ENCODE measurements at places on chromosomes 2 and 18.

GRCh38 chr2:134429886-134430285, 176.0 kb downstream of the MGAT5 start:
- no peak for DNase-seq

GRCh38 chr2:201257381-201257955, 2.9 kb upstream of the CASP8 start:
- no peak for DNase-seq

DNA sequence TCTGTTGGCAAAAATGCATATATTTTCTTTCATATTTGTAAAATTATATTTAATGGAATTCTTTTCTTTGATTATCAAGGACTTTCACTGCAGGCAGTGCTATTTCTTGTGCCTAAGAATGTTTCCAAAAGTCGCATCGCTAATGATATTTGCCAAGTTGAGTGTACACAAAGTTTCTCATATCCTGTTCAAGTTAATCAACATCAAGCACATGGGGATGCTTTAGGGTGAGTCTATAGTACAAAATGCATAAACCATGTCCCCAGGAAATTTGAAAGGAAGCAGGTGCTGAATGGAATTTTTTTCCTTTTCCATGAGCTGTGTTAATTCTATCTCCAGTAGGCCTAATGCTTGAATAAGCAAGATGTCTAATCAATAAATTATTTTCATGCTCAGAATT, 129.7 kb downstream of the GALNT1 start:
- DNase-seq = no peak

DNA sequence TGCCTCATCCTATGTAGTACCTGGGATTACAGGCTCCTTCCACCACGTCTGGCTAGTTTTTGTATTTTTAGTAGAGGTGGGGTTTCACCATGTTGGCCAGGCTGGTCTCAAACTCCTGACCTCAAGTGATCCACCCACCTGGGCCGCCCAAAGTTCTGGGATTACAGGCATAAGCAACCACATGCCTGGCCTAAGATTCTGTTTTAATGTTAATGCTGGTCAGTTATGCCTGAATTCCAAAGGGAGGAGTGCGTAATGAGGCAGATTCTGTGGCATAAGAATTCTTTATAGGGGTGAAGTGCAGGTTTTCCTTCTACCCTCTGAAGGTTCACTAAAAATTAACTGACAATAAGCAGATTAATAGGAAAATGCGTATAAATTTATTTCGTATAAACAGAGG, 1343.8 kb upstream of the LRRTM1 start:
- no peak for DNase-seq

DNA sequence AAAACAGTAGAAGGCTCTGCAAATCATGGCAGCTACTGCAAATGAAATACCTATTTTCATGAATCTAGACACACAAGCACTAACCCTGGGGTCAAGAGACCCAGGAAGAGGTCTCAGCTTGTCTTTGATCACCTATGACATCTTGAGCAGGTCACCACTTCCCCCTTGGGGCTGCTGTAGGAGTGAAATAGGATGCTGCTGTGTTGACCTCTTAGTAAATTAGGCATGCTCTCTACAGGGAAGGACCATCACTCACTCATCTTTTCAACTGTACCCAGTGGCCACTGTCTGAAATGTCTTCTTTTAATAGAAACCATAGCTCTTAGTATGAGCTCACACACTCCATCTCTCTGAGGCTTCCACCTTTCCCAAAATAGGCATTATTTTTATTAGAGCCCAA, 83.8 kb downstream of the NCK2 start:
- DNase-seq = no peak

DNA sequence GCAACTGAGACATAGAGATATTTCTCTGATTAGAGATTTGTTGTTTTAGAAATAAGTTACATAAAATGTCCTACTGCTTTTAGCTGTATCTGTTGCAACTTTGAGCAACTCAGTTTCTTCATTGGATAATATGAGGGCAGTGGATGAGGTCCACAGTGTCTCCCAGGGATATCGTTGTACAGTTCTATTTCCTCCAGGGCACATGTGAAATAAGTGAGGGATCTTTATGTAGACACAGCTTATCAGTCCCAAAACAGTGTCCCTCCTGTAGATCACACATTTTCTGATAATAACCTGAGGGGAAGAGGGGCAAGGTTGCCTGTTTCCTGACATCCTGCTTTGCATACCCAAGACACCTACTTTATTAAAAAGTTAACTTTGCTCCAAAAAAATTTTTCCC, 1231.2 kb upstream of the ZEB2 start:
- no peak for DNase-seq

- no peak for DNase-seq
Observed at GRCh38 chr2:172995323-172996244, 80.1 kb upstream of the MAP3K20 start.

GRCh38 chr2:237538001-237538720, 28.2 kb upstream of the PRLH start:
- DNase-seq = no peak

DNA sequence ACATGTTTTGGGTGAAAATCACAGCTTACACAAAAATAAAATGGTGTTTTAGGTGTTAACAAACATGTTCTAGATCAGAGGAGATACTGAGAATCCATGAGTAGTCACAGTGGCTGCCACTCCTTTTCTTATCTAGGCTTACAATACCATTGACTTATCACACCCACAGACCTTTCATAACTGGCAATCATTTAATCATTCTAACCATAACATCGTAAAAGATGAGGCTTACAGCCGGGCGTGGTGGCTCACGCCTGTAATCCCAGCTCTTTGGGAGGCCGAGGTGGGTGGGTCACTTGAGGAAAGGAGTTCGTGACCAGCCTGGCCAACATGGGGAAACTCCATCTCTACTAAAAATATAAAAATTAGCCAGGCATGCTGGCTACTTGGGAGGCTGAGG, 18.8 kb upstream of the SERPINB5 start:
- no peak for DNase-seq

- no peak for DNase-seq
Observed at GRCh38 chr18:45567123-45567522, 48.2 kb upstream of the SLC14A2 start.

- peak; percentile 35 for DNase-seq
Observed at GRCh38 chr2:37599688-37600525, 71.5 kb downstream of the CDC42EP3 start.

DNA sequence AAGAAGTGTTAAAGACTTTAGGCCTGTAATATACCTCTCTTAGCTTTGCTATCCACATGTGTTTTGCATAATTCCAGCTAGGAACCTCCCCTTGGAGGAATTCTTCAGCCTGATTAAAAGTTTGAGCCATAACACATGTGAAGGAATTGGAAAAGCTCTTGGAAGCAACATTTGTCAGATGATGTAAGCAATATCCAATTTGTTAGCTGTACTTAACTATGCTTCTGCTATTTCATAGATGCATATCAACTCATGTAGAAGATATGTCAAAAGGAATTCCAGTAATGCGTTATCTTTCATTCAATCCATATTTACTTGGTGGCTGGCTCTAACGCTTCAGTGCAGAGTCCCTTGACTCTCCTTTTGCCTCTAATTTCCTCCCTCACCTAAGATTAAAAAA, 46.2 kb downstream of the PKP4 start:
- DNase-seq = no peak

- DNase-seq = no peak
Observed at GRCh38 chr2:170218456-170218855, 40.5 kb downstream of the MYO3B start.

- DNase-seq = no peak
Observed at GRCh38 chr18:7681298-7681697, 114.2 kb downstream of the PTPRM start.

GRCh38 chr2:187017438-187017837, 168.5 kb upstream of the ZSWIM2 start:
- DNase-seq = no peak

DNA sequence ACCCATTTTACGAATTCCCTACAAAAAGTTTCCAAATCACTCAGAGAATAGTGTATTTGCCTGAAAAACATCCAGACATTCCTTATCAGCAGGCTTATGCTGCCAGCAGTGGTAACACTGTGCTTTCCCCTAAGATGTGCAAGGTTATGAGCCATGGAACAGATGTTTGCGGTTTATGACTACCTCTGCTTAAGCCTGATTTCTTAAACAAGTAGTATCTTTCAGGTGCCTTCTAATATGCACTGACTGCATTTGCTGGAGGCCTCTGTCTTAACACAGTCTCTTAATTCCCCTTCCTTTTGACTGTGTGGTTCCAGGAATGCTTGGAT, 54.8 kb downstream of the CDC42EP3 start:
- DNase-seq = no peak

- no peak for DNase-seq
Observed at GRCh38 chr2:73931531-73932500, 5.1 kb downstream of the DGUOK start.

GRCh38 chr2:22907330-22907729, 477.6 kb upstream of the KLHL29 start:
- no peak for DNase-seq

DNA sequence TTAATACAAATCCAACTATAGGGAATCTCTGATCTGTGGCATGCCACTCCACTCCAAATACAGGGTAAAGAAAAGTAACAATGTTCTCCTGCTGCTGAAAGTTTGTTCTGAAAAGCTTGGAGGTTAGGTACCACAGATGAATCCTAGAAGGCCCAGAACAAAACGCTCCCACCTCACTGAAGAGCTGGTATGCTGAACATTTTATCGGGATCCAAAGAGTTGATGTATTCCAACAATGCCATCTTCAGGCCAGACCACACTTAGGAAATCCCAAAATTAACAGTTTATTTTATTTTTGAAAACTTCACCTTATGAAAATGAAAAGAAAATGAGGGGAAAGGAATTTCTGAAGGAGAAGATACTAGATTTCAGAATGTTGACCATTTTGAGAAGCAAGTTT, 145.1 kb upstream of the CDH19 start:
- DNase-seq = no peak

DNA sequence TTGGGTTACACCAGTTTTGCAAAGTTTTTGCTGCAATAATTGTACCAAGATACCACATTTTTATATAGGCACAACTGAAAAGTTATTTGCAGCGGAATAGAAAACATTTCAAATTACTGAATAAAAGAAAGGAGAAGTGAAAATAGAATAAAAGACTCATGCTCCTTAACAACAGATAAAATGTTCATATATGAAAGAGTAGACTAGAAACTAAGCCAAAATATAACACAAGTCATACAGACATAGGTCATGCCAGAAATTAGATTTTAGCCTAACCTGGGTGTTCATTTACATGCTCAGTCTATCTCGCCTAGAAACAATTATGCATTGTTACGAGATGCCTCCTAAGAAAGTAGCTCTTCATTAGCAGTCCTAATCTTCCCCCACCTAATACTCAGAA, 16.4 kb upstream of the MAP3K20 start:
- DNase-seq = no peak

GRCh38 chr2:73949802-73950201, 23.1 kb downstream of the DGUOK start:
- no peak for DNase-seq

DNA sequence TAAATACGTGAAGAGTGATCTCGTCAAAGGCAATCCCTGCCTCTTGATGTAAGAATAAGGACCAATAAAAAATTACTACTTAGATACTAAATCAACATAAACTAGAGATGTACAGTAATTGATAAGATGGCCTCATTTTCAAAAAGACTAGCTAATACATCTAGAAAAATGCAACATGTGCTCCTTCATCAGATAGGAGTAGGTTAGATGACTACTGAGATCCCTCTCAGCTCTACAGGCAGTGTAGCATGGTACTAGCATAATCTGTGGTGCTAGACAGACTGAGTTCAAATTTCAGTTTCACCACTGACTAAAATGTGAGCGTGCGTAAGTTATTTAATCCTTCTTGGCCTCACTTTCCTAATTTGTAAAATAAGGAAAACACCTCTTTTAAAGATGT, 82.6 kb upstream of the FRZB start:
- no peak for DNase-seq

GRCh38 chr18:51006061-51006818, 23.8 kb upstream of the SMAD4 start:
- no peak for DNase-seq

- no peak for DNase-seq
Observed at GRCh38 chr18:63145166-63145850, 174.3 kb downstream of the BCL2 start.

DNA sequence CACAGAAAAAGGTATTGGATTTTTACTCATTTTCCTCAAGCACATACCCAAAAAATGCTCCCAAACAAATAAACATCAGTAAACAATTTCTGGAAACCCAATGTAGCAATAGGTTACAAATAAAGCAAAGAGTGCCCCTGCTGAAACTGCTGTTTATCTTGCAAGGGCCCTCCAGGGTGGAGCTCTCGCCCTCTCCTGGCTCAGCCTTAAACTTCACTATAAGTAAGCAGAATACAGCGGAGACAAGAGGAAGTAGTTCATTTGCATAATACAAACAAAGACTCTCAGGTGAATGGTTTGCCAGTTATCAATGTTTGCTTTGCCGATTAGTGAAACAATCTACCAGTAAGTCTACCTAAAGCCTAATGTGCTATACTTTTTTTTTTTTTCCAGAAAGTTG, 437.6 kb downstream of the DLGAP1 start:
- no peak for DNase-seq

Data from stimulated activated CD8-positive, alpha-beta memory T cell treated with anti-CD3 and anti-CD28 coated beads, Interleukin-4, amount 100 ng/mL, for 1 hour (primary cell).